ENCODE measurements at places on chromosomes 4 and X.
A peak's percentile ranks its signal among the peaks of the same experiment; 100 is the strongest.

DNA sequence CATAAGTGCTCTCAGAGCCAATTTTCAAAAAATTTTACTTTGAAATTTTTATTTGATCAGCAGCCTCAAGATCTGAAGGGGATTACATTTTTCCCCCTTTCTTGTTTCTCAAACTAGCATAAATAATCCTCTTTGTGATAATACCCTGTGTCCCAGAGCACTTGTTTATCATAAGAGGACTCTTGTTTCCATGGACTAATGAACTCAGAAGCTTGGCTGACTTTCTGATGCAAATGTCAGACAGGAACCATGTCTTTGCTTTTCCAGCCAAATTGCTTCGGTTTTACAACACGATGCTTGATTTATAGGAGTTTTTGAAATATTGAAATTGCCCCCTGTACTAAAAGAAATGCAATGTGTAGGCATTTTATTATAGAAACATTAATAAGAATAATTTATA, 859.3 kb upstream of the LCORL start:
- DNase-seq, result no peak

DNA sequence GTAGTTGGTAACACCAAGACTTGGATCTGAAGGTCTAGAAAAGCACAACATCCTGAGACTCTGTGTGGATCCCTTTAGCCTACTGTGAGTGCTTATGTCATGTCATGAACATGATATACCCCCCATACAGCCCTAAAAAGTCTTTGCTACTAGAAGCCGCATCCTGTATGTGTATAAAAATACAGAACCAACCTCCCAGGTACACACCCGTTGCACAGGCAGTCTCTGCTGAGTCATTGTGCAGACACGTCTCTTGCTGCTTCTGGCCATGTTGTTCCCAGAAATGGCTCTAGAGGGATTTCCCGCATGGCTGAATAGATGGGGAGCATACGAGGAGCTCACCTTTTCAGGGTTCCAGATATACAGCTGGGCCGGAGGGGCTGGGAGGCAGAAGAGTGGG, 93.3 kb downstream of the MAMLD1 start:
- DNase-seq, result no peak

- no peak for DNase-seq
Measured at GRCh38 chrX:10106806-10107205, 50.0 kb upstream of the CLCN4 start.

- no peak for DNase-seq
Measured at GRCh38 chr4:108417923-108418322, 202.5 kb upstream of the RPL34 start.

GRCh38 chr4:159077702-159078495, 25.0 kb upstream of the RAPGEF2 start:
- no peak for DNase-seq

DNA sequence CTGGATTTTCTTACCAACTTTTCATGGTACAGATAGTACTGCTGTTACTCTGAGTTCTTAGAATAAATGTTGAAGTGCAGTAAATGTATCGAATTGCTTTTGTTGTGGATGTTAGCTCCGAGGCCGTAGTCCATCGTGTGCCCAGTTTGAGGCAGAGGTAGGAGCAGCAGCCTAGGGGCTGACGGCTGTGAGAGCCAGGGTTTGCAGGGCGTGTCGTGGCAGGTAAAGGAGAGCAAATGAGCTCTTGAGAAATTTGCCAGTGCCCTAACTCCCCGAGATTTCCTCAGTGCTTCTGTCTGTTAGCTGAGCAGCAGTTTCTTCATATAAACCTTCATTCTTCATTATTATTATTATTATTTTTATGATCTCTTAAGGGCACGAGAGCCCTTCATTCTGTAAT, 21.6 kb downstream of the PRIMPOL start:
- no peak for DNase-seq

GRCh38 chr4:3303565-3303824, 10.7 kb downstream of the RGS12 start:
- no peak for DNase-seq

GRCh38 chr4:128604840-128605239, 204.7 kb upstream of the JADE1 start:
- no peak for DNase-seq

DNA sequence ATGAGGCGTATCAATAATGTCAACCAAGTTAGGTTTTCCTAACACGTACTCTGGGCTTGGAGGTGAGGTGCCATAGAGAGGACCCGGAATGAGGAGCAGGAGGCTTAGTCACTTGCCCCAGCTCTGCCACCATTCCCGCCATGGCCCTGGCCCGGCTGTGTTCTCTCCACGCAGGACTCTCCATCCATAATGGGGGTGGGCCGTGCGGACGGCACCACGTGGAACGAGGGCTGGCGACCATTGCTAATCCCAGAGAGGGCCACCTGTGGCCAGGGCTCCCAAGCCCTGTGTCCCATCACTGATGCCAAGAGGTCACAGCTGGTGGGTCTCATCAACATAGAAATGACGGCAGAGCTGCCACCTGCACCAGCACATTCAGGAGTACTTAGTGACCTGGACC, 76.4 kb downstream of the JAKMIP1 start:
- DNase-seq, result no peak

DNA sequence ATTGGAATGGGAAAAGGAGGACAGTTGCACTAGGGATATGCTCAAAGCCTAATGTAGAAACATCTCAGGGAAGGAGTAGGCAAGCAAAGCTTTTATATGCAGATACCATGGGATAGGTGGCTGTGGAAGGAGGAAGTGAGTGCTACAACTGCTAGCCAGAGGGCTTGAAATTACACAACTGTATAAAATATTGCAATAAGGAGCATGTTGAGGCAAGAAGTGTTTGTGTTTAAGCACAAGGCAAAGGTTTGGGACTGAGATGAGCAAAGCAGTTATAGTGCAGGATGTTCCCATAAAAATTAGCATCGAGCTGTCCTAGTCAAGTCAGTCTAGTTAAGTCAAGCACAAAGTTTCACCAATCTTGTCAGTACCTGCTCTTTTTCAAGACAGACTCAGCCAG, 35.6 kb upstream of the DCAF8L1 start:
- DNase-seq, result no peak

GRCh38 chrX:126394681-126395080, 157.9 kb downstream of the DCAF12L1 start:
- DNase-seq, result no peak

DNA sequence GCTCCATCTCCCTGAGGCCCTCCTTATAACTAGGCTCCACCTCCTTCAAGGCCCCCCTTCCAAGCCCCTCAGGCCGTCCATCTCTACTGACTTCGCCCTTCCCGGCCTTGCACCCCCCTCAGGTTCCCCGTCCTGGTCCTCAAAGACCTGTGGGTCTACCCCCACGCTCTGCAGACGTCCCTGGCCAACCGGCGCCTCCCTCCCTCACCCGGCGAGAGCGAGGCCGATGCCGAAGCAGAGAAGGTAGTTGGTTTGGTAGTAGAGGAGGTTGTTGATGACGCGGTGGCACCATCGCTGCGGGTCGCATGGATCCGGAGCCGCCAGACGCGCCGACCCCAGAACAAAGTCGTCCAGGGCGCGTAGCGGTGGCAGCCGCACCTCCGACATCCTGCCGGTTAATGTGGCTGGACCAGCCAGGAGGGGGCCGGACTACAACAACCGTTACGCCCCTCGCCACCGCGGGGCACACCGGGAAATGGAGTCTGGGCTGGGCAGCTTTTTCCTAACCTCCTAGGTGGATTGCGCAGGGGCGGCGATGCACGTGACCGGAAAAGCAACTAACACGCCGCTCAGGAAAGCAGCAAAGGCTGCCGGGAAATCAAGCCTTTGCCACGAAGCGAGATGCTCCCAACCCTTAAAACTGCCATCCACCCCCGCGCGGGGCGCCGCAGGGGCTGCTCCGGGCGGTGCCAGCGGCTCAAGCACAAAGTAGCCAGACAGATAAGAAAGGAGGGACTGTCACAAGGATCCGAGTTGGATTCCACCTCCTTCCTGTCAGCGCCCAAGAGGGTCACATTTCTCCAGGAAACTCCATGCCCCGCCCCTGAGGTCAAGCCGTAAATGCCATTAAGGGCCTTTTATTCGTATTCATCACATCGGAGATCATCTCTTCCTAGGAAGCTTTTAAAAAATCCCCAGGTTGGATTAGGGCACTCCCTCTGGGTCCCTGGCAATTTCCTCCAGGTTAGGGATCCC, at the start of gene PRAF2:
TSS of gene PRAF2 (minus strand) at position 402 of the 975 bp plus-strand sequence. CDS start at position 387, 15 bp downstream.
- DNase-seq, result peak; percentile 82

GRCh38 chr4:184937030-184937710, 81.1 kb upstream of the HELT start:
- no peak for DNase-seq

GRCh38 chrX:72203421-72203820, 21.9 kb downstream of the PIN4 start:
- DNase-seq, result no peak

DNA sequence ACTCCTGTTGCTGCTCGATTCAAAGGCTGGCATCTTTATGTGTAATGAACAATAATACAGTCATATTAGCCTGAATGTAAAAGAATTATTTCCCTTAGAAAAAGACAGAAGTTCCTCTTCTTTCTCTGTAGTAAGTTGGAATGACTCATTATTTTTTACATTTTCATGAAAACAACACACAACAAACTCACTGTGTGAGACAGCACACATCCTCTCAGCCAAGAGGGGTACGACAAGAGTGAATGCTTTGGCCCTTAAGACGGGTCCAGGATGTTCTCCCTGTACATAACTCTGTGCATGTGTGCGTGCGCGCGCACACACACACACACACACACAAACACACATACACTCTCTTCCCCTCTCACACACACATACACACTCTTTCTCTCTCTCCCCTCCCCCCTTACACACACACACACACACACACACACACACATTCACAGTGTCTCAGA, 72.8 kb downstream of the MANBA start:
- no peak for DNase-seq

DNA sequence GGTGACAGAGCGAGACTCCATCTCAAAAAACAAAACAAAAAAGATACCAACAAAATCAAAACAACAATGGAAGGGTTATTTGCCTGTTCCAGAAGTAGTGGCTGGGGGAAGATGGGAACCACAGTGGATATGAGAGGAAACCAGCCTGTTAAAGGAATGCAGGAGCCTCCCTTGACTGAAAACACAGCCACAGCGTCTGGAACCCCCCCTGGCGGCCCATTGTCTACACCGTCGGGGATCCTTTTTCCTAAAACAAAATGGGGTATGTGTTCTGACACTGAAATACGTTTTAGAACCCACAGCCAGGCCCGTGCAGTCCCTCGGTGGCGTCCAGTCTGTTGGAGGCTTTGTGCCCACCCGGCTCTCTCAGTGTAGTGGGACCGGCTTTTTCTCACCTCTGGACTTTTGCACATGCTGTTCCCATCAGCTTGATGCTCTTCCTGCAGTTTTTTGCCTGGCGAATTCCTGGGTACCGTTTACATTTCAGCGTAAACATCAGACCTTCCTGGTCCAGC, 19.6 kb downstream of the PIGG start:
- no peak for DNase-seq

DNA sequence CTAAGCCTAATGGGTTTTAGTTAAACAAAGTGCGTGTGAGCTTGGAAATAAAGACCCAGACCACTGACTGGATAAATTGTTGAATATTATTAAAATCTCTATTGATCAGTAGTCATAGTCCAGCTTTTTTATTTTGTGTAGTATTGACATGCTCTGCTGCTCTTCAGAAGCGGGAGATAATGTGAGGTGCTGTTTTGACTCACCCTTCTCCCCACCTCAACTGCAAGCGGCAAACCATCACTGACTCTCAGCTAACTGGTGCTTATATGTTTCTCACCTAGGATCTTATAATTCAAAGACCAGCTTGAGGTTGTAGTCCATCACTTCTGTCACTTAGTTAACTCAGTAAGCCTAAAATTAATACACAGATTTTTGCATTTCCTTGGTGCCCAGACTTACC, 72.2 kb downstream of the COMMD8 start:
- no peak for DNase-seq

DNA sequence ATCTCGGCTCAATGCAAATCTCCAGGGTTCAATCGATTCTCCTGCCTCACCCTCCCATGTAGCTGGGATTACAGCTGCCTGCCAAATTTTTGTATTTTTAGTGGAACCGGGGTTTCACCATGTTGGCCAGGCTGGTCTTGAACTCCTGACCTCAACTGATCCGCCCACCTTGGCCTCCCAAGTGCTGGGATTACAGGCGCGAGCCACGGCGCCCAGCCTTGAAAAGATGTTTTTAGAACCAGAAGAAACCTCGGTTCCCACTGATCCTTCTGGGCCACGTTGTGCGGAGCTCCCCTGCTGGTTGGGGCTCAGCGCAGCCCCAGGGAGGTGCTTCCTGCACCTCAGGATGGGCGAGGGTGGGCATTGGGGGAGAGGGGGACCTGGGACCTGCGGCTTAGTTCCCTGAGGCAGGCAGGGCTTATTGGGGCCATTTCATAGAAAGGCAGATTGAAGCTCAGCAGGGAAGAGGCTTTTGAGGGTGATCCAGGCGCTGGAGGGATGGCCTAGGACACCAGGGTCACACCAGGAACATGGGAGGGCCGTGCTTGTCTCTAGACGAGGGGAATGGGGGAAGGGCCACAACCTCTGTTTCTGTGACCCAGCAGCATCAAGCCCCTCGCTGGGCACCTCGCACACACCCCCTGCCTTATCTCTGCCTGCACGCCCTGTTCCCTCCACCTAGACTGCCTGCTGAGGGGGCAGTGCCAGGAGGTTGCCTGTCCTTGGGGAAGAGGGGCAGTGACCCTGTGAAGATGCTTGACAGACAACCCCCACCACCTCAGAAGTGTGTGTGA, 6.3 kb upstream of the ADD1 start:
- DNase-seq, result no peak

DNA sequence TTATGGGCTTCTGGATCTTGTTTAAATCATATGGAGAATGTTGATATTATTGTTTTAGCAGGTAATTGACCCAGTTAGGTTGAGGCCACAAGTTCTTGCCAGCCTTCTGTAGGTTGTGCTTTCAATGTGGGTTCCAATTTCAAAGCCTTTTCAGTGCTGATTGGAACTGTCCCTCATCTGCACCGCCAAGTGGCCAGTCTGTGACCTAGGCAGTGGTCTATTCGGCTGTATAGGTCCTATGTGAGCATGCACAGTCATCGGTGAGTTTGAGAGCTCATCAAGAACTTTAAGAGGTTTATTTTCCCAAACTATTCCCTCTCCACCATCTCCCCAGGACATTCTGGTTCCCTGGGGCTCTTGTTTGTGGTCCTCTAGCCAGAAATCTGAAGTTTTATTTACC, 35.7 kb downstream of the DDX53 start:
- no peak for DNase-seq

- DNase-seq, result no peak
Measured at GRCh38 chr4:42676066-42676951, 19.4 kb upstream of the ATP8A1 start.

DNA sequence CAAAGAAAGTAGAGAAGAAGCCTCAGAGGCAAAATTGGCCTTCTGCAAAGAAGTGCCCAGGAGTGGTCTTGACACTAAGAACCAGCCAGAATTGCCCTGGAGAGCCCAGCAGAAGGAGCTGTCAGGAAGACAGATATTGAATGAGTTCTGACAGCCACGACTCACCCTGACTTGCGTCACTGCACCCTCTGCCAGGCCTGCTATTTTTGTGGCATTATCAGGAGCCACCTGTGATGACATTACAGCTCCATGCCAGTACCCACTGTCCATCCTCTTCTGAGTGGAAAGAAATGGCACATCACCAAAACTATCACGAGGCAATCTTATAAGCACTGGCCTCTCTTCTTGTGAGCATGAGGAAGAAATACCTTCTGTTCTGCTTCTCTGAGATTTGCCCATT, 67.7 kb downstream of the SMIM20 start:
- DNase-seq, result no peak
